ENCODE measurements at places on chromosomes 2 and 18.

GRCh38 chr2:202718614-202719013 lies 83.8 kb downstream of the FAM117B start:
- peak; percentile 21 for DNase-seq

DNA sequence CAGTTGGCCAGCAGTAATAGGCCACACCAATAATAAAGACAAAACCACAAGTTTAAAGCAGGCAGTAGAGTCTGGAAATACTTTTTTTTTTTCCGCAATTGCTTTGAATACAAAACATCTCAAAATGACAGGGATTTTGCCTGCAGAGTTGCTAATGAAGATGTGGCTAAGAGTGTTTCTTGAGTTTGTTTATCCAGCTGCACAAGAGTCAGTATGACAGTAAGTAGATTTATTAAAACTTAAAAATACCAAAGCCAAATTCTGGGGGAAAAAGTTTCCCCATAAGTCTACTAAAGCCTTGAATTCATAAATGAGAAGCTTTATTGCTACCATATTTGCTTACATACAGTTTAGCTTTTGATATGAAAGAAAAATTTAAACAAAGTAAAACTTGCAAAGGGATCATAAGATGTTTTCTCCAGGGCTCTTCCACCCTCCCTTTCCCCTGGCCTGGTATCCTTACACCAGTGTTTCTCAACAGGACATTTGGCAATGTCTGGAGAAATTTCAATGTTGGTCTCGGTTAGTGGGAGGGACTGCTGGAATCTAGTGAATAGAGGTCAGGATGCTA lies 3.9 kb upstream of the DSEL start:
- peak; percentile 92 for DNase-seq

DNA sequence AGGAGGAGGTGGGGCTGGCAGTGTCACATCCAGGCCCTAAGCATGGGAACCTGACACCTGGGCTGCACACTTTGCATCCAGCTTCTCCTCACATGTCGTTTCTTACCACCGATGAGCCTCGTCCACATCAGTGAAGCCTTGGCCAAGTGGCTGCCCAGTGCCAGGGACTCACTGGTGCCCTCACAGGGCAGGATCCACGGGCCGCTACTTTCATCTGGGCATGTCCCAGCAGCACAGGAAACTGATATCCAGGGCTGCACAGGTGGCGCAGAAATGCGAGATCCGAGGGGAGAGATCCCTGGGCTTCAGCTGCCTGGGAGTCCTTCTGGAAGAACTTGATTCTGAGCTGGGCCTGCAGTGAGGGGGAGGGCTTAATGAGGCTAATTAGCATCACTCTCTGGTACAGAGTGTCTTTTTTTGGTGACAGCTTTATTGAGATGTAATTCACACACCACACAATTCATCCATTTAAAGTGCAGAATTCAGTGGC lies 291.6 kb upstream of the HDAC4 start:
- no peak for DNase-seq

- no peak for DNase-seq
These were observed 369.7 kb downstream of the RAD51AP2 start for GRCh38 chr2:17148407-17149145.

DNA sequence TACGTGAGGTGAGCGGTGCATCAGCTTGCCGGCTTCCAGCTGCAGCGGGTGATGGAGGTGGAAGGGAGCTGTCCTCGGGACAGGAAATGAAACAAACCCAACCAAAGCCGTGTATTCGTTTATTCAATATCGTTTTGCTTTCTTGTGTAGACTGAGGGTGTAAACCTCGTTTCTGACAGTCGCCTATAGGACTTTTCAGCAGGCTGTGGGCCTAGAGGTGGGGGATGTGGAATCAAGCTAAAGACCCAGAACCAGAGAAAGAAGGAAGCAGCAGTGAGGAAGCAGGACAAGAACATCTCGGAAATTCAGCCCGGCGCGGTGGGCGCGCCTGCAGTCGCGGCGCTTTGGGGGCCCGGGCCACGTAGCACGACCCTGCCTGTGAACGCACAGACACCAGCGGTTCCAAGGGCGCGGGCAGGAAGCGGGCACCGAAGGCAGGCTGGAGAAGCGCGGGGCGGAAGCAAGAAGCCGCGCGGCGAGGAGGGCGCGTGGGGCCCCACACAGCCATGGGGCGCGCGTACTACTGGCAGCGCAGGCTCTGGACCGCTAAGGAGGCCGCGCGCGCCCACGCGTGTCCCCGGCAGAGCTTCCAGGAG lies 755 bp upstream of the ATP9B start:
- no peak for DNase-seq

GRCh38 chr2:4269885-4270284 lies 566.5 kb downstream of the DCDC2C start:
- DNase-seq = no peak

- no peak for DNase-seq
These were observed 9.1 kb downstream of the MARCHF4 start for GRCh38 chr2:216363221-216363620.

DNA sequence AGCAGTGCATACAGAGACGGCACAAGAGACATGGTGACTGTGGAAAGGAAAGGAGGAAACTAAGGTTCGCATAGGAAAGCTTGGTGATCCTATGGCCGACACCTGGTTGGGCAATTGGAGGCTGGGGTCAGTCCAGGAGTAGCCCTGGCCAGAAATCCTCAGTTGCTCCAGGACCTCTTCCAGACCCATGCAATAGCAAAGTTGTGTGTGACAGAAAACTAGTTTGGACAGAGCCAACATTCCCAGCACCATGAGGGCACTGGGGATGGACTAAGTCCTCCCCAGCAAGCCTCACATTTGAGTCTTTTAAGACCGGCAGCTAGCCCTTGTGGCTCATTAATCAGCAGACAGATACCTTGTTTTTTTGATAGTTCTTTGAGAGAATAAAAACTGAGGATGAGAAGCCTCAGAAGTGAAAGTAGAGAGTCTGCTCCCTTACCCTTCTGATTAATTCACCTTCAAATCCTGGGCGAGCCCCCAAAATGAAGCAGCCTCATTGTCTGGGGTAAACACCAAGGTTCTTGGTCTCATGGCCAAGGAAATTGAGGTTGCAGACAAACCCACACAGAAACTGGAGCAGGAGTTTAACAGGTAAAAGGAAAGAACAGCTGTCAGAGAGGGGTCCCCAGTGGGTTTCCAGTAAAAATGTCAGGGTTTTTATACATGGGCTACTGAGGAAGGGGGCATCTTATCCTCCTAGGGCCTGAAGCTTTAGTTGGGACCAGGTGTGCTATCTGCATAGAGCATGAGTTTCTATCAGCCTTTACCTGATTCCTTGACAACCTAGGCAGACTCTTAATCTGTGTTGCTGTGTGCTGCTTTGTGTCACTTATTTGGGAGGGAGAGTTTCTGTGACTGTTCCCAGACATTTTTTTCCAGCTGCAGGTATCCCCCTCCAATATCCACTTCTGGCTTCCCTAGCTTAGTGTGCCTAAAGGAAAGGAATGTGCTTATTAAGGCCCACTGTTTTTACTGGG lies 39.1 kb downstream of the STK17B start:
- no peak for DNase-seq

DNA sequence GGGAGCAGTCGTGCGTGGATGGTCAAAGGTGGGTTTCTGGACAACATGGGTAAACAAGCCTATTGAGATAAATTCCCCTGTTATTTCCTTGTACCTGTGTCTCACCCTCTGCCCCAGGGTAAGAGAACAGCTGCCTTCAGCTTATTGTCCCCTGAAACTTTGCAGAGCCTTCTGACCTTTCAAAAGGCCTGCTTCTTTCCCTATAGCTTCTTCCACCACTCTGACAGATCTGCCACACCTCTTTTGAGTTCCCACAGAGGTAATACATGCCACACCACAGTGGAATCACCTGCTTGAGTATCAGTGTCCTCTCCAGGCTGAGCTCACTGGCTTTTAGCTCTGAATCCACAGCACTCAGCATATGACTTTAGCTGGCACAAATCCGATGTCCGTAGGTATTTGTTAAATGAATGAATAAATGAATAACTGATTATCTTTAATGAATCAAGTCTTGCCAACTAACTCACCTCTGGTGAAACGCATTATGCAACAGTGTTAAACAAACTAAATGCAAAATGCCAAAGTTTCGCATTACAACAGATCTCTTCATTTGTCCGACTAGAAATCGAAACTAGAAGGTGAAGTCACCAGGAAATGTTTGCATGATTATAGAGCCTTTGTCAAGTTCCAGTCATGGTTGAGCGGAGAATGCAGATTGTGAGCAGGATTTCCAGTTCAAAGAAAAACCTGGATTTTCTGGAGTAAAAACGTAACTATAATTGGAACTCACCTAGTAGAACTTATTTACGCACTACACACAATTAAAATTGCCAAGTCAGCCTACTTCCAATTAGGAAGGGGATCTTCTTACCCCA lies 16.4 kb downstream of the DYNAP start:
- no peak for DNase-seq

GRCh38 chr18:54888933-54889332 lies 60.7 kb downstream of the RAB27B start:
- DNase-seq = peak; percentile 39
